Gastrocnemius medialis (tissue), 4 donors: ENCODE measurements at places on chromosomes 6 and 20.

- no peak for DNase-seq
These were observed 26.5 kb upstream of the ZFAND3 start for GRCh38 chr6:37793067-37793466.

- DNase-seq, result no peak
These were observed 64.1 kb upstream of the BEND6 start for GRCh38 chr6:56890683-56891429.

GRCh38 chr6:3001773-3002293 is 2.1 kb downstream of the NQO2 start:
- peak; percentile 86 for DNase-seq

- no peak for DNase-seq
These were observed 311.6 kb upstream of the ECI2 start for GRCh38 chr6:4446982-4447381.

GRCh38 chr6:88163616-88164015 is 2.5 kb downstream of the CNR1 start:
- no peak for DNase-seq

DNA sequence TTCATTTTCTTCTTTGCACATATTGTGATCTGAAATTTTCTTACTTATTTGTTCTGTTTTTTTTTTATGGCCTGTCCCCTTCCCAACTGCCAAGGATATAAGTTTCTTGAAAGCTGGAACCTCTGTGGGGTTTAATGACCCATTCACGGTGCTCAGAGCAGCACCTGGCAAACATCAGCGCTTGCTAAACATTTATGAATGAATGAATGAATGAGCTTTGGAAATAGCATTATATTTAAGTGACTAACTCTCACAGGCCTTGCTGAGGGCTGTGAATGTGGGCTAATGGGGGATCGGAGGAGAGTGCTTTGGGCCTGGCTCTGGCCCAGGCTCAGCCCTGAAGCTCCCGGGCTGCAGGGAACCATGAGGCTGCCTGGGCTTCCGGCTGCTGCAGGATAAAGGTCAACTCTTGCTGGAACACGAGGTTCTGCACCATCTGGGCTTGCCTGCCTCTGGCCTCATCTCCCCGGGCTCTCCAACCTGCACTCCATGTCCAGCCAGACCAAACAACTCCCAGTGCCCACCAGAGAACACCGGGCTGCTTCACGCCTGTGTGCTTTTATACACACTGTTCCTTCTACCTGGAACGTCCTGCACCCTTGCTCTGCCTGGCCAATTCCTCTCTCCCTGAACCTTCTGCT is 14.6 kb upstream of the ARMC12 start:
- peak; percentile 94 for DNase-seq

DNA sequence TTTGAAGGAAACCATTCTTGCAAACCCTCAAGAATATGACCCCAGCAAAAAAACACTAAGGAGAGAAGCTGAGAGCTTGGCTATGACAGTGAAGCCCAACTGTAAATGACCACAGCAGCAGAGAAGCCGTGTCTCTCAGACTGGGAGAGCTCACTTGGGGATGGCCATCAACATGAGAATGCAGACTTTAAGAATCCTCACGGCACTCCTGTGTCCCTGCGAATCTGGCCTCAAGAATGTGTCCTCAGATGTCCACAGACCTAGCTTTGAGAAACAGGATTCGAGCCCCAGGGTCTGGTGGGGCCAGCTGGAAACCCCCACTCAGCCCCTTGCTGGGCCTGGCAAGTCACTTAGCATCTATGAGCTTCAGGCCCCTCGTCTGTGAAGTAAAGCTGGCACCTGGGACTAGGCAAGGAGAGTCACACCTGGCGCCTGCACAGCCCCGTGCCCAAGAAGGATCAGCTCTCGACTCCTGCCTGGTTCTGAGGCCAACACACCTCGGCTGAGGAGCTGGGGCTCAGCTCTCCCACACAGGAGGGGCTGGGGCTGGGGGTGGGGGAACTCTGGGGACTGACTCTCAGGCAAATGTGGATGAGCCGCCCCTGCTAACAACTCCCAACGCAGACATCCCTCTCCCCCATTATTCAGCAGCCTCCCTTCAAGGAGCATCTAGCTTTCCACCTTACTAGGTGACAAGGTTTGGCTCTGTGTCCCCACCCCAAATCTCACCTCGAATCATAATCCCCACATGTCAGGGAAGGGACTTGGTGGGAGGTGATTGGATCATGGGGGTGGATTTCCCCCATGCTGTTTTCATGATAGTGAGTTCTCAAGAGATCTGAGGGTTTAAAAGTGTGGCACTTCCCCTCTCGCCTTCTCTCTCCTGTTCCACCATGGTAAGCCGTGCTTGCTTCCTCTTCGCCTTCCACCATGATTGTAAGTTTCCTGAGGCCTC is 97.7 kb downstream of the GRM4 start:
- no peak for DNase-seq

- DNase-seq, result no peak
These were observed 91.6 kb downstream of the MAP3K7 start for GRCh38 chr6:90495216-90495817.

GRCh38 chr20:36895036-36895435 is 19.1 kb downstream of the TLDC2 start:
- no peak for DNase-seq

DNA sequence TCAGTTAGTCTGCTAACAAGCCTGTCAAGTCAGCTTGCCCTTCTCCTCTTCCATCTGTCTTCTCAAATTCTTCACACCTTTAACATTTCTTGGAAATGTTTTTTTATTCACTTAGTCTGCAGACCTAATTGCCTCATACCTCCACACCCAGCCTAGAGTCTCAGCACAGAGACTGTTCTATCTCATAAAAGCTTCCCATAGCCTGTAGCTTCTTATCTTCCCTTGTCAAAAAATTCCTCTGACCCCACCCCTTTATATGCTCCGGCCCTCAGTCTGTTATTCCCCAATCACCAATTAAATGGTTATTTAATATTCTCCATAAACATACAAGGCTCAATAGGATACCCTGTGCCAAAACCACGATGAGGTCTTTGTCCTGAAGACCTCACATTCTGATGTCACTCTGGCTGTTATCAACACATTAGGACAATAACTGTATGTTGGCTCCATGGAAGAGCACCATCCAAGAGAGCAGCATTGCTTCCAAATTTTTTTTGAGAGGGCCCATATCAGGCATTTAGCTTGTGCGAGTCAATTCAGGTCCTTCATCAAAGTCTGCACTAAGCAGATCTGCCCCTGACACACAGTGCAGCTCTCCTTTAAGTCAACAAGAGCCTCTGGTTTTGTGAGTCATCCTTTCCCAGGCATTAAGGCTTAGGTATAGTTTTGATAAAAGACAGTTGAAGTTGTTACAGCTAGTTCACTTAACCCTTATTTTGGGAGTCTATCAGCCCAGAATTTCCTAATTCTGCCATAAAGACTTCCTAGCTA is 83.2 kb upstream of the TBX18 start:
- DNase-seq, result no peak

DNA sequence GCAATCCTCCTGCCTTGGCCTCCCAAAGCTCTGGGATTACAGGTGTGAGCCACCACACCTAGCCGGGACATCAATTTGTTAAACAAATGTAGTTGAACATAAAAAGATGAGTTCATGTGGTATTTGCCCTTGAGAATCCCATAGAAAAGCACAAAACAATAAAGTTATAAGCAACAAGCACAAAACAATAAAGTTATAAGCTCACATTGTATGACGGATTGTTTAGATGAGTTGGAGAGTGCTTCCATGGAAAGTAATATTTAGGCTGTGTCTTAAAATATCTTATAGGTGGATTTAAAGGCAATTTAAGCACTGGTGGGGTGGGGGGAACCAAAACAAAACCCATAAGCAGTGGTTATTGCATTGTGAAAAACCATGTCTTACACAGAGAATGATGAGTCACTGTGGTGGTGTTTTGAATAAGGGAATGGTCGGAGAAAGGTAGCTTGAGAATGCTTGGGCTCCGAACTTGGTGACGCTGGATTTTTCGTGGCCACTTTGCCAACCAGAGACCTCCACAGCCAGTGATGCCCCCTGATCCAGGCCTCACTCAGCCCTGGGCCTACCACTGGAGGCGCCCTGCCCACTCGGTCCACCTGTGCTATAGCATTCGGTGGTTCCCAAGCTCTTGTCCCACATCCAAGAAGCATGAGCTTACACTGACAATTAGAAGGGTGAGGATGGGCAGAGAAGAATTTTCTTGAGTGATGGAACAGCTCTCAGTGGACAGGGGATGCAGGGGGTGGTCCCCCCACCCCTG is 256.0 kb downstream of the CDKAL1 start:
- no peak for DNase-seq

DNA sequence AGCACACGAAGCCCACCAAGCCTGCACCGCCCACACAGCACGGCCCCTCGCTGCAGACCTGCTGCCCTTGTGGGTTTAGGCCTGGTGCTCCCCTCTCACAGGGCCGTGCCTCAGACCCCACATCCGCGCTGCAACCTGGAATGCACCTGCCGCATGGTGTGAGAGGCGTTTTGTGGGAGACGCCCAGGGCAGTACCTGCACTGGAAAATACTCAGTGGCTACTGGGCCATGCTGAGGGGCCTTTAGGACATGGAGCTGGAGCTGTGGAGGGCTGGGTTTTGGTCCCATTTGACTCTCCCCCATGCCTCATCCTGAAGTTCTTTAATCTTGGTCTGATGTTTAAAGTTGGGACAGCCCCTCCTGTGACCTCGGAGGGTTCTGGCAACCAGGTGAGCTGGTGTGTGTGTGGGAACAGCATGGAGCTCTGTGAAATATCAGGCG is 116.3 kb downstream of the ERMARD start:
- DNase-seq, result no peak

- no peak for DNase-seq
These were observed 82.0 kb downstream of the HS3ST5 start for GRCh38 chr6:114260810-114261209.

DNA sequence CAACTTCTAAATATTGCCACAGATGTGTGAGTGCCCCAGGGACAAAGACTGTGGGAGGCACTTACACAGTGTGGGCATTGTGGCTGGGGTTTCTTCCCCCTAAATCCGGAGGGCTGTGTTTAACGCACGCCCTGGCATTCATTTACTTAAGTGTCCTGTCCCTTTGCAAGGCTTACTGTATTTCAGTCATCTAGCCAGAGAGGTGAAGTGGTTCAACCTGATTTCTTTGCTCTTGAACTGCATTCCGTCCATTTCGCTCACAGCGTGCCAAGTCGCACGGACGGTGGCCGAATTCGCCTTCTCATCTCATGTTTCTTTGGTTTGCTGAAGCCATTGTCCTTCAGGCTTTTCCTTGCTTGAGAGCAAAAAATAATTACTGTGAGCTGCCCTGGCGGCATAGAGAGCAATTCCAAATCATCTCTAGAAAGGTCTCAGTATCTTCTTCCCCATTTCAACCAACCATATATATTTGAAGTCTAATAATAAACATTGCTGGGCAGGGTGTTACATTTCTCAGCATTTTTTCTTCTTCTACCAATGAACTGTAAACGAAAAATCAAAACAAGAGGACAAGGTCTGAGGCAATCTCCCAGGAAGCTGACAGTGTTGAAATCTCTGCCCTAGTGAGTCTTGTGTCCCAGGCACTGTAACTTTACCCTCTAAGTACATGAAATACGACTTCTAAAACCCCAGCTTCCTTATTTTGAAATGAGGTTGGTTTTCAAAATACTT is 16.9 kb downstream of the SYTL3 start:
- DNase-seq, result peak; percentile 71

DNA sequence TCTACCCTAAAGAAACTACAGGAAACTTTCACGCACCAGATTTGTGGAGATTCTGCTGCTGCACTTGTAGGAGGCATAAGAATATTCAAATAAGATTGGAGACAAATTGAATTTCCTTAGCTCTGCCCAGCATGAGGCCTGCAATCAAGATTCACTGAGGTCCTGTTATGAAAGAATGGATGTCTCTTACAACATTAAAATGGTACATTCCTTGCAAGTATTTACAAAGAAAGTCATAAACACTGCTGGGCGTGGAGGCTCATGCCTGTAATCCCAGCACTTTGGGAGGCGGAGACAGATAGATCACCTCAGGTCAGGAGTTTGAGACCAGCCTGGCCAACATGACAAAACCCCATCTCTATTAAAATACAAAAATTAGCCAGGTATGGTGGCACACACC is 74.0 kb upstream of the MAP3K4 start:
- no peak for DNase-seq

DNA sequence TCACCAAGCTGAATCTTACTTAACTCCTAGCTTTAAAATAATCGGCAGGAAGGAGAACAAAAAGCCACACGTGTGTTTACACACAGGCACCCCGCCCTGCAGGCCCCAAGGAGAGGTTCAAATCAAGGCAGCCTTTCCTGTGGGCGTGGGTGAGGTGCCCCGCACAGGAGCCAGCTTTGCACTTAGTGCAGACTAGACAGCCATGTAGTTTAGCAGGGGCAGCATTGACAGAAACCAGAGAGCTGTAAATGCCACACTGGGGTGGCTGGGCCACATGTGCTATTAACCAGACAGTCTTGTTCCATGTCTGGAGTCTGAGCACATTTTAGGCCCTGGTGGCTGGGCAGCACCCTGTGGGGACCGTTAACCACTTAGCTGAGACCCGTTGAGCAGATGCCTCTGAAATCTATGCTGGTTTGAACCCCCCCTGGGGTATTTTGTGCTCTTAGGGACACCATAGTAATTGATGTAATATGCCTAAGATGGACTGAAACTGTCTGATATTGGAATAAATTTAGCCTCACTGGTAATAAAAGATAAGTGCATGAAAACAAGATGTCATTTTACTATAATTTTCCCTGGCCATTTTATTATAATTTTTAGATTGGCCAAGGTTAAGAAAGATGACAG is 106.4 kb upstream of the KCNG1 start:
- no peak for DNase-seq

GRCh38 chr6:80425089-80425823 is 318.8 kb downstream of the BCKDHB start:
- DNase-seq, result no peak

DNA sequence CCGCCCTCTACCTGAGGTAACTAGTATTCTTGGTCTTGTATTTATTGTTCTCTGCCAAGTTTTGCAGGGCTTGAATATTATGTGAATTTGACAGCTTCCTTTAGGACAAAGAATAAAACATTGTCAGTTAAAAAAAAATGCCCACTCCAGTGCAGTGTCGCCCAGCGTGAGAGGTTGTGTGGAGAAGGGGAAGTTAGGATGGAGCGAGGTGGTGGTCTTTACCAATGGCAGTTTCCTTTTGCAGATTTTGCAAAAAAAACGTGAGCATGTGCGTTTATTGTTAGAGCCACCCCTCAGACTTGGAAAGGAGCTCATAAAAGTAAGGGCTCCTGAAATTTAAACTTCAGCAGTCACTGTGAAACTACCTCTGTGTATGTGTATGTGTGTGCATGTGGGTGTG is 28.3 kb downstream of the UST start:
- no peak for DNase-seq

GRCh38 chr6:26468829-26469228 is 11.1 kb downstream of the BTN2A1 start:
- DNase-seq, result no peak

- no peak for DNase-seq
These were observed 35.3 kb downstream of the FKBP1C start for GRCh38 chr6:63246581-63246980.
